ENCODE measurements at places on chromosomes 3 and 15.

DNA sequence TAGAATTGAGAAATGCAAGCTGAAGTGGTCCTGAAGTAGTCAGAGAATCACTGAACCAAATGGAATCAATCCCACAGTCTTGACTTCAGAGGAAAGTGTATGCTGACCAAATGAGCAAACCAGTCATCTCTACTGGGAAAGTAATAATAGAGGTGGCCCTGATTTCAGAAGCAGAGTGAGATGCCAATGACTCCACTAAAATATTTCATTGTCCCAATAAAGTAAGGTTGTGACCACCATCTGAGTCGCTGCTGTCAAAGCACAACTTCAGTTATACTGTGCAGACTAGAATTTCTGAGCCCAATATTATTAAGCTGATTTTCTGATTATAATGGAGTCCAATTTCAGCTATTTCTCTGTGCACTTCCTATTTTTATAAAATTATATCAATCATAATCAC is 334.4 kb upstream of the THBS1 start:
- DNase-seq = no peak

DNA sequence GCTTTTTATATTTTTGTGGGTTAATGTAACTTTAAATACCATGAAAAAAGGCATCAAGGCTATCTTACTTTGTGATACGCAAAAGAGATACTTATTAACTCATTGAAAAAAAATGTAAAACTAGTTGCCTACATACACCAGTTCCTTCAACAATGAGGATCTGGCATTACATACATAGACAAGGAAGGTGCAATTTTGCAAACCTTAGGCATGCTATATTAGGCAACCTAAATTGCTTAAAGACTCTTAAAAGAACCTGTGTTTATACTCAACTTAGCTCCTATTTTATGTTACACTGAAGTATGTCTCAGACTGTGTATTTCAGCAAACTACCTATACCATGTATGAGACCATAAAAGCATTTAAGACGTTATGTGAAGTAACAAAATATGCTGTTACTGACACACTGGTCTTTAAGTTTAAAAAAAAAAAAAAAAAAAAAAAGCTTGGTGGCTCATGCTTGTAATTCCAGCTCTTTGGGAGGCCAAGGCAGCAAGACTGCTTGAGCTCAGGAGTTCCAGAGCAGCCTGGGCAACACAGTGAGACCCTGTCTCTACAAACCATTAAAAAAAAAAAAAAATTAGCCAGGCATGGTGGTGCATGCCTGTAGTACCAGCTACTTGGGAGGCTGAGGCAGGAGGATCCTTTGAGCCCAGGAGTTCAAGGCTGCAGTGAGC is 9.1 kb downstream of the TASOR start:
- no peak for DNase-seq

DNA sequence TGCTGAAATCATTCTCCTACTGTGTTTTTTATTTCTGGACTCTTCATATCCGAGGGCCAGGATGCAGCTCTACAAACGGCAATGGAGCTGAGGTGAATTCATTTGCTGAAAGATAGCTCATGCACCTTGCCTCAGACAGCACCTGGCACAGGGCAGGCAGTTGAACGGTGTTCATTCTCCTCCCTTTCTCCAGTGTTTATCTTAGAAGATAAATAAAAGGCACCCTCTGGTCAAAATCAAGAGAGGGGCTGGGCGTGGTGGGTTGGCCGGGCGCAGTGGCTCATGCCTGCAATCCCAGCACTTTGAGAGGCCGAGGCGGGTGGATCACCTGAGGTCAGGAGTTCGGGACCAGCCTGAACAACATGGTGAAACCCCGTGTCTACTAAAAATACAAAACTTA is 79.3 kb upstream of the LMOD3 start:
- no peak for DNase-seq

DNA sequence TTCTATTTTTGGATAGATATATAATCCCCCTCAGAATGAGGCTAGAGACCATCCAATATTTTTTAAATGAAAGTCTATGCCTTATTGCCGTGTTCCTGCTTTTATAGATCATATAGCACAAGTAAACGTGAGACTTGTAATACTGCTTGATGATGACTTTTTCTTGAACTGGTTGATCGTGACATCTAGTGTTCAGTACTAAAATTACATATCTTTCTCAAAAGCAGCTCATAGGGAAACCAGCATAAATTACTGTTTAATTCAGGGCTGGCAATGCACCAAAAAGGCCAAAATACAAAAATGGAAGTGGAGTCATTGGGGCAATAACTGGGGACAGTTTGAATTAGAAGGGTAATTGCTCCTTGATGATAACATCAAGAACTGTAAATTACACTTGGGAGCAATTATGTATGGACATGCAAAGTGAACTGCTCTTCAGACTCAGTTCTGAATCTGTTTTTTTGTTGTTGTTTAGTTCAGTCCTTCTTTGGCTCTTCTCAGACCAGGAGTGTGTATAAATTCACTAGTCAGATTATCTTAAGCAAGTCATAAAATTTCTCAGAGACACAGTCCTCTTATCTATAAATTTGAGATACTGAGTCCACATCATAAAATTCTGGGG is 325.3 kb downstream of the THSD4 start:
- no peak for DNase-seq

DNA sequence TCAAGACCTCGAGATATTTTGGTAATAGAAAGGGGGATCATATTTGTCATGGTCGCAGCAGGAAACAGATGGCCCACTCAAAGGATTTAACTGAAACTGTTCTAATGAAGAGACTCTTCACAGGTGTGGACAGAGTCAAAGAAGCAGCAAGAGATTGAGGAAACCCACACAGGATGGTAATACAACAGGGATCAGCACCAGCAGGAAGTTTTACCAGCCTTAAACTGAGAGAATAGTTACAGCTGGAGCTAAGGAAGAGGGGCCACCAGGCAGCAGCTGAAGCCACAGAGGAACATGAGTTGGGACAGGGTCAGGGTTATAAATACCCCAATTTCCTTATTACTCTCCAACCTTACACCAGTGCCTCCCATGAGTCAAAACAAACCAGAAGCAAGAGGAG is 131.8 kb upstream of the UBE2E2 start:
- DNase-seq = no peak

GRCh38 chr3:141124715-141125114 is 73.6 kb downstream of the SPSB4 start:
- DNase-seq = no peak

GRCh38 chr3:120448756-120449155 is 2.0 kb downstream of the FSTL1 start:
- DNase-seq = no peak

Measured in gastrocnemius medialis (tissue), 4 donors.